ENCODE measurements at places on chromosomes 4 and X. TPM values are rescaled to one million over a fixed set of nuclear protein-coding genes. Genes with fewer than 3 reads are reported as not detected.

- DNase-seq: no peak
Measured at GRCh38 chrX:151714362-151714761, 1.5 kb upstream of the FATE1 start.

DNA sequence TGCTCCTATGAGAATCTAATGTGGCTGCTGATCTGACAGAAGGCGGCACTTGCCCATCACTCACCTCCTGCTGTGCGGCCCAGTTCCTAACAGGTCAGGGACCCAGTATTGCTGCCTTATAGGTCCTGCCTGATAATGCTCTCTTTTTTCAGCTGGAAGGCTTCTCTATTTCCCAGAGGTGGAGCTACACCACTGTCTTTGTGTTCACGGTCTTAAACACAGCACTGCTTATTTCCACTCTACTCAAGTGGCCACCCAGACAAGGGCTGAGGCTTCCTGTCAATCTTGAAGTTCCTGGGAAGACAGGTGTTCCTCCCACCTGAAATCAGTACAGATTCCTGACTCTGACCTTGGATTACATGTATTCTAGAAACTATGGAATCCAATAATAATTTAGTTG is 270.6 kb downstream of the NR3C2 start:
- DNase-seq: no peak

DNA sequence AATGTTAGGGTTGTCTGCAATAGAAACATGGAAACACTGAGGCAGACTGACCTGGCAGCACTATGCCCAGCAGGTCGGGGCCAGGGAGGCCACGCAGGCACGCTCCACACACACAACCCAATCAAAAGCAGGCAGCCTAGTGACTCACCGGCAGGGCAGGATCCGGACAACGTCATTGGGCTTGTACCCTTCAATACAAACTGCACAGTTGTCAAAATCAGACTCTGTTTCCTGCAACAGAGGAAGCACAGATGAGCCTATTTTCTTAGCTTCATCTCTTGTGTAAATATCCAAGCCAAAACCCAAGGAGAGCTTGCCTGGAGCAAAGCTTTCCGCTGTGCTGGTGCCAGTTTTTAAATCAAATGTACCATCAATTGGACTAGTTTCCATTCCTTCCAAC is 185.8 kb downstream of the RNF150 start:
- DNase-seq: no peak

DNA sequence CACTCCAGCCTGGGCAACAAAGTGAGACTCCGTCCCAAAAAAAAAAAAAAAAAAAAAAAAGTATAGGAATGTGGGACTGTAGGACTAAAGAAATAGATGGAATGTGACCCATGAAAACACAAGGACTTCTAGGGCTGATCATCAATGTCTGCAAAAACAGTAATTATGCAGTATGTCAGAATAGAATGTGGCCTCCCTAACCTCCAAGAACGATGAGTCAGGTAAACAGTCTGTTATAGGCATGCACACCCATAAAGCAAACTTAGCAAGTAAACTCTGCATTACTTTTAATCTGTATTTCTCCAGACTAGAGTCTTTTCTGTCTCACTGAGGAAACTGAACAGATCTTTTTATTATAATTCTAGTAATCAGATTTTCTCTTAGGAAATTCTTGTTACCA is 233.4 kb downstream of the HNRNPD start:
- DNase-seq: no peak

GRCh38 chr4:105786748-105787147 is 78.2 kb downstream of the GSTCD start:
- no peak for DNase-seq

DNA sequence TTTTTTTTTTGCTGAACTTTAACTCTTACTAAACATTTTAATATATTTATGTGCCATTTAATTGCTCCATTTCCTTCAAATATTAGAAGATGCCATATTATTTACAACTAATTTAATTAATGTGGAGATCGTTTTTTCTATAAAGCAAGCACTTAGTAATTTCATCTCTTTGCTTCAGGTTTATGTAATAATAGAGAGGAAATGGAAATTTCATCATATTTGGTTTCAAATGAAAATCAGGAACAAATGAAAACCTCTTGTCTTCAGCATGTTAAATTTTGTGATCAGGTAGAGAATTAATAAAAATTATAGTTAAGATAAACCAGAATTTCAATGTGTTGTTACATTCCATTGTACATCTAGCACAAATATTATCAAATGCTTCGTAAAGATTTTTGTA is 120.1 kb downstream of the SYNPO2 start:
- no peak for DNase-seq

UGT2B10 gene
- total RNA-seq: not detected

DNA sequence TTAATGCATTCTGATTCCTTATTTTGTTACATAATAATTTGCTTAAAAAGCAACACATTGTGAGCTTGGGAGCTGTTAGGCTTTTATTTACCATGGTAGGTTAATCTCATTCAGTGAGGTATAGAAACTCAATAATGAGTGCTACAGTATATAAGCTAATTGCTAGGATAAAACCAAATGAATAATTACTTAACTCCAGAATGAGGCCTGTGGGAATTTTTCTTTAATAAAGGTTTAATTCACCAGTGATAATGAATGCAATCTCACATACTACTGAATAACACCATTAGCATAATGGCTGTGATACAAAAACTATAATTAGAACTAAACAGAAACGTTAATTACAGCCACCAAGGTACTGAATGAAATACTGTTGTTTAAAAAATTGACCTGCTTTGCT is 326.3 kb downstream of the IQCM start:
- no peak for DNase-seq

GRCh38 chr4:154064244-154064643 is 275.4 kb upstream of the SFRP2 start:
- no peak for DNase-seq

ZDHHC15 gene
- total RNA-seq: 2.8 TPM

ASB12 gene
- 2.7 TPM for total RNA-seq

GRCh38 chrX:55710701-55711100 is 6.8 kb upstream of the RRAGB start:
- DNase-seq: no peak

GRCh38 chr4:74996996-74997395 is 64.1 kb downstream of the PARM1 start:
- DNase-seq: no peak

FHDC1 gene
- total RNA-seq: 0.19 TPM

DNA sequence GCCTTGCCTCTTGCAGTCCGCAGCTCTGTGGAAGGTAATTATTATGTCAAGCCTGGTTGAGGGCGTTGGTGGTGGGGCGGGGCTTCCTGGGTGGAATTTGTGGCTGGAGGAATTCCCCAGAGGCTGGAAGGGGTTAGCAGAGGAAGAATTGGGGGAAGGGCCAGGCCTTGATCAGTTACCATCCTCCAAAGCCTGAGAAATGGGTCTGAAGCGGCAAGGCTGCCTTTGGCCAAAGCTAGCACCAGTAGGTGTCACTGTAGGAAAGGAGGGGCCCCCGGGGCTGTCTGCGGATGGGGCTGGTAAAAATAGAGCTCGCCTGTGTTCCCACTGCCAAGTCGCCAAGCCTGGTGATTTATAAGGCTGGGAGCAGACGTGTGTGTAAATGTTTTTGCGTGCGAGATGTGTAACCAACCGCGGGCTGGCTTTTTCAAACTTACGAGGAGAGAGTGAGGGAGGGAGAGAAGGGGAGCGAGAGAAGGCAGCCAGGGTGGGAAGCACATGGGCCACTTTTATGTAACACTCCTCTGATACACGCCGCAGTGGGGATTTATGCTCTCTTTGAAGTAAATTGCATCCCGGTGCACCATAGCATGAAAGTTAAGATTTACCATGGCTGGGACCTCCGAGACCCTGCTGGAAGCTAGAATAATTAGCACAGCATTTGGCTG is 367.0 kb downstream of the BCOR start:
- peak; percentile 73 for DNase-seq

GRCh38 chrX:10636337-10636736 is 16.0 kb upstream of the MID1 start:
- DNase-seq: no peak

SASH3 gene
- total RNA-seq: 2.2 TPM

YTHDC1 gene
- 50.0 TPM for total RNA-seq

GRCh38 chrX:118553042-118553710 is 57.6 kb downstream of the DOCK11 start:
- DNase-seq: no peak

SSX2B gene
- not detected for total RNA-seq

DNA sequence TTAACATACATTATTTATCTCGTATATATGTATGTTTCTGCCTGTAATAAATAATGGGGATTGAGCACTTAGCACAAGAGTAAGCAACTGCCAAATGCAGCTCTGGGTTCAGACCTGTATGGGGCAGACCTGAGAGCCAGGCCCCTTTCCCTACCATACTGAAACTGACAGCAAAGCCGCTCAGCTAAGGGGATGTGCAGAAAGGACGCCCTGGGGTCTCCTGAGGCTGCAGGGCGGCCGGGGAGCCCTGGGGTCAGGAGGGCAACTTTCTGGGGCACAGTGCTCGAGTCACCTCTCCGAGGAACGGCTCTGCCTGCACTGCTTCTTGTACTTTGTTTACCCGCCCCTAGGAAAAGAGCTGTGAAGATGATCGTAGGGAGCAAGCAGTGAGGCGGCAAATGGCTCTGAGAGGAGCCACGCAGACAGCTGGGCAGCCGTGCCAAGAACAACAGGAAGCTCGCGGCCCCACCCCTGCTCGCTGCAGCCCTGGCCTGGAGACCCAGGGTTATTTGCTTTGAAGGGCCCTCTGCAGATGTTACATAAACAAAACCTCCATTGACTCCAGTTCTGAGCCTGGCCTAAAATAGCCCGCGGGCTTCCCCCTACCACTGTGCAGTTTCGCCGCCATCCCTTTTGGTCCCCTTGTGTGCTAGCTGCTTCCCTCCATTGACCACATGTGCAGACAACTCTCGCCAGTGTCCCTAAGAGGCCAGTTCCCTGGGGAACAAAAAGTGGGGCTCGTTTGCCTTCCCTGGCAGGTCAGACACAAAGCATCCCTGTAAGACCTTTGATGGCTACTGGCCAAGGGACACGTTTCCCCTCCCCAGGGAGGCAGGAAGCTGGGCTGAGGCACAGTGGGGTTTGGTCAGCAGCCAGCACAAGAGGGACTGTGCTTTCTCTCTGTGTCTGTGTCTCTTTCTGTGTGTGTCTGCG is 111.3 kb upstream of the LNX1 start:
- DNase-seq: peak; percentile 93

SSX4 gene
- total RNA-seq: not detected

DNA sequence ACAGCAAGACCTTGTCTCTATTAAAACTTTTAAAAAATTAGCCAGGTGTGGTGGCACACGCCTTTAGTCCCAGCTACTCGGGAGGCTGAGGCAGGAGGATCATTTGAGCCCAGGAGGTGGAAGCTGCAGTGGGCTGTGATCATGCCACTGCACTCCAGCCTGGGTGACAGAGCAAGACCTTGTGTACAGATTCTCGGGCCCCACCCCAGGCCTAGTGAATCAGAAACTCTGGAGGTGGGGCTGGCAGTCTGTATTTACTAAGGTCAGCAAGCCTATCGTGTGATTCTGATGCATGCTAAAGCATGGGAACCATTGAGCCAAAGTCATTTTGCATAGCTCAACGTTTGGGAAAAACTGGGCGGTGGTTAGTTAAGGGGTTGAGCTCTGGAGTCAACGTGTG is 3.5 kb downstream of the S100G start:
- DNase-seq: no peak

DNA sequence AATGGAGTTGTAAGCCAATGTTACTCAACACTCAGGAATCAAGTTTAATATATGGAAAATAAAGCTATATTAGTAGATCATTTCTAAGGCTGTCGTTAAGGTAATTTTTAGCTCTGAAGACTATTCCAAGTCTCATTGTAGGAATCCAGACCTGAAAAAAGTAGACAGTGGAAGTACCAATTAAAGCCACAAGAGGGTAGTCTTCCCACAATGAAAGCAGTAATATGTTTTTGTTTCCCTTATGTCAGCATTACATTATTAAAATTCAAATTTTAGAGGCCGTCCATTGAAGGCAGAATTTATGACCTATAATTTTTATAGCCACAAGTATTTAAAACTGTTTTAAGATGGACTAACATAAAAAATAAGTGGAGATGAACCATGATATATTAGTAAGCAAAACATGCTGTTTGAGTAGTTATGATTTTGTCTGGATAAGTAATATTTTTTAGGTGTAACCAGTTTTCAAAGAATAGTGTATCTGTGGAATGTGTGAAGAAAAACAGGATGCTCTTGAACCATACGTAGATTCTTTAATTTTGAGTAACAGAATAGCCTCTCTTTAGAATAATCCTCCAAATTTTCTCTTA is 372.6 kb upstream of the TECRL start:
- DNase-seq: no peak

DNA sequence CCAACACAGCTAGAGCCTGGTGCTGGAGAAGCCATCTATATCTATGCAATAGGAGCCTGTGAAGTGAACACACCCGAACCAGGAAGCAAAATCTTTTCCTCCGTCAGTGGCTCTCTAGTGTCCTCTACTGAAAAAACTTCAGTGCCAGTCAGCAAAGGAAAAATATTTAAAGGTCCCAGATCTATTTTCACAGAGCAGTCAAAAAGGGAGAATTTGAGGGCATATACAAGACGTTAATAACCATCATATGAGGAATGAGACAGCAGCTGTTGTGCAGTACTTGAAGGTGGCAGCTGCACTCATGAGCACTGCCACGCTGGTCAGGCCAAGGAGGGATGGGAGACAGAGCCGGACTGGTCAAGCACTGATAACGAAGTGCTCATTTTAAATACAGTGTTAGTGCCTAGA is 14.4 kb downstream of the MCUB start:
- DNase-seq: no peak

TRO gene
- 1.6 TPM for total RNA-seq
